Stimulated activated effector memory CD8-positive, alpha-beta T cell treated with anti-CD3 and anti-CD28 coated beads, Interleukin-12 subunit alpha, Interleukin-12 subunit beta, amount 100 ng/mL, for 72 hours (primary cell): ENCODE measurements at places on chromosomes 5 and 9.

DNA sequence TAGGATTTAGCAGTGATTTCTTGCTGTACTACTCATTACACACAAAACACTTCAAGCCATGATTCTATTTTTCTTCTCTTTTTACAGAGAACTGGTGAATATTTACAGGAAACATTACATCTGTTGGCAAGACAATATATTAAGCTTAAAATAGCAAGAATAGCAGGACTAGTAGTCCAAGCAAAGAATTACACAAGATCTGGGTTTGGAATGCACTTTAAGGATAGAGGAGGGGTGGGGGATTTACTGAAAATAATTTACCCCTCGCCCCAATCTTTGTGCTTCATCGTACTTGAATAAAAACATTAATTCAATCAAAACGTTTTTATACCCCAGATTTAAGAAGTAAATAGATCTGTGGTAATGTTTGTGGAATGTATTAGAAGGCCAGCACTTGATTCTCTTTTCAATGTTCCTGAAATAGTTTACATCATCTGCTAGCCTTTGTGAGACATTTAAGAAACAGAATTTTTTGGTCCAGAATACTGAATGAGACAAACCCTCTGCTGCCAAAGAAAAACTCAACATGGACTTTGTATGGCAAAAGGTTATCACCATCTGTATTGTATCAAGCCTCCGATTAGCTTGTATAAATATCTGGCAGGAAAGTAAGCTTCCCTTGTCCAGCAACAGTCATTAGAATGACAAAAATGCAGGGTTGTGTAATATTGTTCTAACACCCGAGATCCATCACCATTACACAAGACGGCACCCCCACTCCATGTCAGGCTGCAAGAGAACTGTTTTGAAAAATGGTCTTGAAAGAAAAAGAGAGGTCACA, 23.8 kb downstream of the SVEP1 start:
- DNase-seq, result no peak

- DNase-seq, result no peak
These were observed 73.0 kb downstream of the KIF24 start for GRCh38 chr9:34256104-34256503.

- DNase-seq, result no peak
These were observed 65.5 kb upstream of the OSMR start for GRCh38 chr5:38780316-38780715.

DNA sequence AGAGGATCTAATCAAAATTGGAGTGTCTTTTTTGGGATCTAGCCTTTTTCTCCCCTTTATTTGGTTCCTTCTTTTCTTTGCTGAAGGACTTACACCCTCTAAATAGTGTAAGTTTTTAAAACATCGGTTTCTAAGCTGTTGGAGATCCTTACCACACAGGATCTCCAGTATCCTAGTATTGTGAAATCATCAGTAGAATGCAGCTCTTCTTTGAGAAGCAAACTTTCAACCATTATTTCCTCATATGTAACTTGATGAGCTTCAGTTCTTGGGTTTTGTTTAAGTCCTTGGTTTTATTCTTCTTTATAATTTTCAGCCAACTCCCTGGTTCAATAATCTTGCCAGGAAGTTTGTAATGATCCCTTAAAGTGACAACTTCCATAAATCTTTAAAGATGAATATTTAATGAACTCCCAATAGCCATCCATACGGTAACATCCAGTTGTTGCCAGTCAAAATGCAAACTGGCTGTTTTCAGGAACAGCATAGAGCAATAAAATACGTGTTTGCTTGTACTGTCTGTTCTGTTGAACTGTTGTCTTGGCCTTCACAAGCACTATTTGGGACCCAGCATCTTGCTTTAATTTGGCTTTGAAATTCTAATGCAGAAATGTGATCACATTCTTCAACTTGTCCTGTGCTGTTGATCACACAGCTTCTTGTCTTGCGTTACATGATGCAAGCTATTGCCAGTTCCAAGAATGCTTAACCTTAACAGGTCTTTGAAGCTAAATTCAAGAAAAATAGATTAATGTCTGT, 34.8 kb upstream of the TTC23L start:
- DNase-seq, result no peak

GRCh38 chr9:122546196-122546595, 6.7 kb upstream of the OR1N2 start:
- DNase-seq, result no peak
